ENCODE measurements at places on chromosomes 5 and 9.

DNA sequence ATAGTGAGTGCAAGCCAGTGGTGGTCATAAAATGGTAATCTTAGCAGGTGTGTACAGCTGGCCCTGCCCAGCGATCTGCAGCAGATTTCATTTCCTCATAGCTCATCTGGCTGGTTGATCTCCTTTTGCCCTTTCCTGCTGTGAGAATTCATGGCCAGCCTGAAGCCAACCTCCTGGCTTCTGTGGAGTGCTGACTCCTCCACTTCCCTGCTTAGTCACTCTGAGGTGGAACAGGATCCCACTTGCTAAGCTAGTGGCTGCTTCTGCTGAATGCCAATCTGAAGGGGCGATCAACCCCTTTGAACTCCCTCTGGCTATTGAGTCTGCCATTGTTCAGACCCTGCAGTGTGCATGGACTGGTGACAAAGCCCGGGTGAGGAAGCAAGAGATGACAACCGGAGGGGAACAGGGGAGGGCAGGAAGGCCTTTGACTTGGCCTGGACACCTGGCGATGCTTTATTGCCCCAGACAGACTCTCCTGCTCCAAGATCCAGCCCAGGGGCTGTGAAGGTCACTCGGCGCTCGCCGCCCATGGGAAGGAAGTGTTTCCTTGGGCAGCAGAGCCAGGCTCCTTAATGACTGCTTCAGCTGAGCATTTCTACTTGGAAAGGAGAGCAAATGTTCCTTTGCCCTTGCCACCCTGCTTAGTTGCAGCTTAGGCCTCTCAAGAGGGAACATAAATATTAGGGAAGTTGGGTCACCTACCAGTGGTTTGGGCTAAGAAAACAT is 341.1 kb downstream of the ZSWIM6 start:
- DNase-seq: no peak
- H3K4me3 ChIP-seq: peak overlapping the region; percentile 81
- H3K27me3 ChIP-seq: peaks cover 3% of the 10 kb centered on the region
- H3K36me3 ChIP-seq: peaks cover 3% of the 10 kb centered on the region
- peaks cover 29% of the 10 kb centered on the region for H3K4me1 ChIP-seq
- H3K27ac ChIP-seq: no peak overlapping the region

DNA sequence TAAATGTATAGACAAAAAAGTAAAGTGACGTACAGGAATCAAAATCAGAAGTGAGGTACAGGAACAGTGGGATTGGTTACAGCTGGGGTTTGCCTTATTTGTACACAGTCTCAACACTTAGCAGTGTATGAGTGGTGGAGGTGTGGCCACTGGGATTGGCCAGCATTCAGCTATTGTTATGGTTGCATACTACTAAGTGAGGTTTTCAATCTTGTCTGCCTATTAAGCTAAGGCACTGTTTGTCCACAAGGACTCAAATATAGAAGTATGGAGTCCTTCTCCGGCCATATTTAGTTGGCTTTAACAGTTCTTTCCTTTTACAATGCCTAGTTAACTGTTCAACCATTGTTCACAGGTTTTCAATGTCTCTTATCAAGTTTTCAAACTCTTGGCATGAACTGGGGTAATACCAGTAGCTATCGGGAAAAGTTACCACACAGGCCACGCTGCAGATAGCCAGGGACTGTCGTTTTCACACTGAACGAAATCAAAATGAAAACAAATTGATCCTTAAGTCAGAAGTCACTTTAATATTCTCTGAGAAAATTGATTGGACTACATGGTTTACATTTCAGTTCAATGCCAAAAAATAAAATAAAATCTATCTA is 176.0 kb upstream of the FREM1 start:
- no peaks in the 10 kb centered on the region for H3K4me1 ChIP-seq
- H3K27me3 ChIP-seq: no peaks in the 10 kb centered on the region
- H3K36me3 ChIP-seq: no peaks in the 10 kb centered on the region
- H3K4me3 ChIP-seq: no peak overlapping the region
- no peak overlapping the region for H3K27ac ChIP-seq
- no peak for DNase-seq

DNA sequence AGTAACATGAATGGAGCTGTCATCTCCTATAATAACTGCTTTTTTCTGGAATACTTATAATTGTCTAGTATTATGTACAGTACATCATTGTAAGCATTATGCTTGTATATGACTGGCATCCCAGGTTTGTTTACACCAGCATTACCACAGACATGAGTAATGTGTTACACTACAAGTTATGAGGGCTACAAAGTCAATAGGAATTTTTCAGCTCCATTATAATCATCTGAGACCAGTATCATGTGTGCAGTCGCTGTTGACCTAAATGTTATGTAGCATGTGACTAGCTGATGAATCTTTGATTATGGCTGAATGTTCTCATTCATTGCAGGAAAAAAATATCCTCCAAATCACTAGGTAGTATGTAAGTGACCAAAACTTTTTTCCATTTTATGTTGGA is 2.2 kb downstream of the ZCCHC9 start:
- peaks cover 8% of the 10 kb centered on the region for H3K36me3 ChIP-seq
- no peak overlapping the region for H3K27ac ChIP-seq
- DNase-seq: no peak
- no peak overlapping the region for H3K4me3 ChIP-seq
- peaks cover 16% of the 10 kb centered on the region for H3K4me1 ChIP-seq
- peaks cover 11% of the 10 kb centered on the region for H3K27me3 ChIP-seq

DNA sequence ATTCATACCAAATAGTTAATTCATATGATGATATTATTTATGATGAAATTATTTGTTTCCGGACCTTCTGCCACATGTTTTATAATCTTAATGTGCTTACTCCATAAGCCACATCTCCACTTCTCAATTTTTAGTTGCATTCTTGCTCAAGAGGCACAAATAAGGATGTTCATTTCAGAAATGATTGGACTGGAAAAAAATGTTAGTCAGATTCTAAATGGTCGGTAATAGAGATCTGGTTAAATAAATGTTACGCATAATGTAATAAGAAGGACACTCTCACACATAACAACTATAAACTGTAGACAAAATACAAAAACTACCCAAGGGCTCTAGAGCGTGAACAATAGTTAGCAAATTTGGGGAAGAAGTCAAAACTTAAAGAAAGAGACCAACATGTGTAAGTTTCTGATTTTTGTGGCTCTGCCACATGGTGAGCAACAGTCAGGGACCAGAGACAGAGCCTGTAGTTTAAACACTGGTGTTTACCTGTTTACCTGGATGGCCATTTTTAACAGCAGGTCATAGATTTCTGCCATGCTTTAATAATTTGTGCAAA is 554.3 kb upstream of the CLINT1 start:
- H3K36me3 ChIP-seq: no peaks in the 10 kb centered on the region
- H3K27me3 ChIP-seq: no peaks in the 10 kb centered on the region
- no peak overlapping the region for H3K27ac ChIP-seq
- H3K4me1 ChIP-seq: no peaks in the 10 kb centered on the region
- DNase-seq: no peak

- no peaks in the 10 kb centered on the region for H3K4me1 ChIP-seq
- no peaks in the 10 kb centered on the region for H3K27me3 ChIP-seq
- no peak for DNase-seq
- H3K36me3 ChIP-seq: peaks cover 20% of the 10 kb centered on the region
- H3K27ac ChIP-seq: no peak overlapping the region
These were observed 32.1 kb downstream of the ERAP1 start for GRCh38 chr5:96775689-96776088.

DNA sequence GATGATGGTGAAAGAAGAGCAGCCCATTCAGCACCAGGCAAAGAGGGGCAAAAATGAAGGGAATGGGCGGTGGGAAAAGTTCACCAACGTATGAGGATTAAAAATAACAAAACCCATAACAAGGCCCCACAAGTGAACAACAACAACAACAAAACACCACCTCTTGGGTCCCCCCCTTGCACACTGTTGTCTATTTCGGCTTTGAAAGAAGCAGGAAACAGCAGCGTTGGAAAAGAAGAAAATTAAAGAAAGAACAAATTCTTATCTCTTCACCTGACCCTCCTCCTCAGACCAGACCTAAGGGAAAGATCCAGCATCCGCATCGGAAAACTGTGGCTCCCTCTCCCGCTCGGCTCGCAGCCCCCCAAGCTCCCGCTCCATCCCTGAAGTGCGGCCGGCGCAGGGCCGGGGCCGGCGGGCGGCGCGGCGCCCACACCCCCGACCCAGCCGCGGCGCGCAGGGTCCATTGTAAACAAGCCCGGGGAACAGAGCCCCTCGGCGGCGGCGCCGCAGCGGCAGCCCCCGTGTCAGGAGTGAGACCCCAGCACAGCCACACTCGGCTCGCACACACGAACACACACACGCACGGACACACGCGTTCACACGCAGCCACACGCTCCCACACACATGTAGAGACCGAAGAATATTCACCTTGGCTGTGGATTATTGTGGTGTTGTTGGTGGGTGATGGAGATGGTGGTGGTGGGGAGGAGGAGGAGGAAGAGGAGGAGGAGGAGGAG is 535 bp downstream of the RFX3 start:
- H3K27me3 ChIP-seq: peaks cover 19% of the 10 kb centered on the region
- peaks cover 31% of the 10 kb centered on the region for H3K4me1 ChIP-seq
- H3K27ac ChIP-seq: peak overlapping the region; percentile 100
- peak; percentile 43 for DNase-seq
- H3K36me3 ChIP-seq: peaks cover 11% of the 10 kb centered on the region
- H3K4me3 ChIP-seq: peak overlapping the region; percentile 99

DNA sequence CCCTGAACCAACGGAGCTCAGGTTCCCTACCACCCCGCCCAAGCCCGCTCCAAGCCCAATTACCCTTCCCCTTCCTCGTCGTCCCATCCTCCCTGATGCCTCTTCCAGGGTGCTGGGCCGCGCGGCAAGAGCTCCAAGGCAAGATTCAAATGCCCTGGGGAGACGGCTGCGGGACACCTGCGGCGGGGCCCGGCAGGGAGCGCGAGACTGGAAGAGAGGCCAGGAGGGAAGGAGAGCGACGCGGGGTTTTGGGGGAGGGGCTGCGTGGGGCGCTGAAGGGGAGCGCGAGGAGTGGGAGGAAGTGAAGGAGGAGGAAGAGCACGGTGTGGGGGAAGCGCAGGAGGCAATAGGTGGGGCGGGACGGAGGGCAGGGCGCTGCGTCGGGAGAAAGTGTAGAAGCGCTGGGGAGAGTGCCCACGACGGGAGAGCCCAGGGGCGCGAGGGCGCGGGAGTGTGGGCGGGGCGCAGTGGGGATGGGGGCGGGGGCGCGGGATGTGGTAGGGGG is 975 bp upstream of the NXNL2 start:
- peak overlapping the region; percentile 39 for H3K27ac ChIP-seq
- peaks cover 18% of the 10 kb centered on the region for H3K4me1 ChIP-seq
- peak overlapping the region; percentile 87 for H3K4me3 ChIP-seq
- H3K36me3 ChIP-seq: peaks cover 4% of the 10 kb centered on the region
- H3K27me3 ChIP-seq: peaks cover 10% of the 10 kb centered on the region

GRCh38 chr5:123916345-123917121 is 404.6 kb downstream of the CSNK1G3 start:
- no peaks in the 10 kb centered on the region for H3K27me3 ChIP-seq
- H3K27ac ChIP-seq: no peak overlapping the region
- DNase-seq: no peak

GRCh38 chr9:70387663-70388062 is 26.8 kb downstream of the KLF9 start:
- no peak overlapping the region for H3K4me3 ChIP-seq
- H3K36me3 ChIP-seq: no peaks in the 10 kb centered on the region
- DNase-seq: no peak
- no peak overlapping the region for H3K27ac ChIP-seq
- H3K27me3 ChIP-seq: peaks cover 4% of the 10 kb centered on the region

- H3K36me3 ChIP-seq: peaks cover 50% of the 10 kb centered on the region
- no peak overlapping the region for H3K27ac ChIP-seq
- no peaks in the 10 kb centered on the region for H3K4me1 ChIP-seq
These were observed 50.3 kb downstream of the MTAP start for GRCh38 chr9:21852754-21853153.

- no peaks in the 10 kb centered on the region for H3K36me3 ChIP-seq
- H3K4me1 ChIP-seq: peaks cover 67% of the 10 kb centered on the region
- H3K27ac ChIP-seq: peak overlapping the region; percentile 58
- DNase-seq: no peak
- peak overlapping the region; percentile 32 for H3K4me3 ChIP-seq
These were observed 30.2 kb upstream of the HSPA9 start for GRCh38 chr5:138605254-138605972.

DNA sequence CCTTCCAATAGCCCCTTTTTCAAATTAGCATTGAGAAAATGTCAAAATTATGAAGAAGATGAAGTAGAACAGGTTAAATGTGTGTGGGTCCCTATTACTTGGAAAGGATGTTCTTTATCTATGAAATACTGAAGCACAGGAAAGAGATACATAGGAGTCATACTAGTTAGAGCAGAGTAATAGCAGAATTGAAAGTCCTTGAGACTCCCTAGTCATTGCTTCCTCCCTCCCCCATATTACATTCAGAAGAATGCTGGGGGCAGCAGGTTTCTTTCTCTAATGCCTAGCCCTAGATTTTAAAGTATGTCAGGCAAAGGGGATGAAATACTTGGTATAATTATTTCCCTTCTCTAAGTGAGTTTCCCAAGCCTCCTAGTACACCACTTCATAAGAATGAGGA is 4.4 kb downstream of the ZCCHC9 start:
- no peak overlapping the region for H3K27ac ChIP-seq
- peaks cover 4% of the 10 kb centered on the region for H3K36me3 ChIP-seq
- peaks cover 7% of the 10 kb centered on the region for H3K27me3 ChIP-seq
- peaks cover 4% of the 10 kb centered on the region for H3K4me1 ChIP-seq
- no peak overlapping the region for H3K4me3 ChIP-seq
- no peak for DNase-seq

DNA sequence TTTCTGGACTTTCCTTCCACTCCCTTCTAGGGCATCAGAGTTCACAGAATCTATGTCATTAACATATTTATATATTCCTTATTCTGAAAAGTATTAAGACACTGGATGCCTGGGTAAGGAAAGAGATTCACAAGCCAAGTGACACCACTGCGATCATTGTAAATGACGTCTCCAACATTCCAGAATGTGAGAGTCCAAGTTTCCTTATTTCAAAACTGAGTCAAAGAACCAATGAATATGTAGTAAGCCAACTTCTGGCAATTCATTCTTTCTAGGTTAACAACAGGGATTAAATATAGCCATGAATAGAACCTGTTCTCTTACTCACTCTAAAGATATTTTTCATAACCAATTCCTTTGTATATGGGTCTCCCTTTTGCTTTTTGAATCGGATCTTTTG is 18.1 kb downstream of the RAI14 start:
- peaks cover 5% of the 10 kb centered on the region for H3K36me3 ChIP-seq
- no peak for DNase-seq
- no peak overlapping the region for H3K4me3 ChIP-seq

GRCh38 chr5:10527281-10527950 is 36.5 kb upstream of the ANKRD33B start:
- H3K27me3 ChIP-seq: peaks cover 5% of the 10 kb centered on the region
- no peak overlapping the region for H3K4me3 ChIP-seq
- peaks cover 7% of the 10 kb centered on the region for H3K4me1 ChIP-seq
- no peak overlapping the region for H3K27ac ChIP-seq

Measured in endothelial cell (in vitro differentiated cells).